Mesothelial cell of epicardium (in vitro differentiated cells): ENCODE measurements at places on chromosomes 12 and 14.

DNA sequence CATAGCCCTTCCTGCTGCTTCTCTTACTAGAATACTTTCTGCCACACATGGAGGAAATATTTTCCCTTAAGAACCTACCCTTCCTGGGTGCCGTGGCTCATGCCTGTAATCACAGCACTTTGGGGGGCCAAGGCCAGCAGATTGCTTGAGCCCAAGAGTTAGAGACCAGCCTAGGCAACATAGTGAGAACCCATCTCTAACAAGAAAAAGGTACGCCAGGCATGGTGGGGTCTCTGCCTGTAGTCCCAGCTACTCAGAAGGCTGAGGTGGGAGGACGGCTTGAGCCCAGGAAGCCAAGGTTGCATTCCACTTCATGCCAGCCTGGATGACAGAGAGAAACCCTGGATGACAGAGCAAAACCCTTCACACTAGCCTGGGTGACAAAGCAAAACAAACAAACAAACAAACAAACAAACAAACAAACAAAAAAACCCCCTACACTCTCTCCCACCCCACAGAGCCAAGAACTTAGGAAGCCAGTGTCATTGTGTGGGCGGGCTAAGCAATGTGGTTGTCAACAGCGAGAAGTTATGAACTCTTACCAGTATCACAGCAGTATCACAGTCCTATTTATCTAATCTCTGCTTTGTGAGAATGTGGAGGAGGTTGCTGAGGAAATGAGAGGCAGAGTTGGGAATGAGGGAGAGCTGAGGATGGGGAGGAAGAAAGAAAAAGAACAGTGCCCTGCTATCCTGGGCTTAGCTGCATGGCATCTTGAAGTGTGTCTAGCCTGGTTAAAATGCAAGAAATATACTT is 53.8 kb upstream of the CLEC14A start:
- no peak overlapping the region for H3K27ac ChIP-seq
- no peak overlapping the region for H3K4me3 ChIP-seq
- no peaks in the 10 kb centered on the region for H3K36me3 ChIP-seq
- H3K27me3 ChIP-seq: peaks cover 6% of the 10 kb centered on the region
- DNase-seq: no peak

- peaks cover 23% of the 10 kb centered on the region for H3K27me3 ChIP-seq
- H3K4me1 ChIP-seq: no peaks in the 10 kb centered on the region
- DNase-seq: no peak
- peaks cover 9% of the 10 kb centered on the region for H3K36me3 ChIP-seq
- no peak overlapping the region for H3K27ac ChIP-seq
- no peak overlapping the region for H3K4me3 ChIP-seq
Measured at GRCh38 chr12:97977870-97978405, 515.3 kb downstream of the RMST start.

DNA sequence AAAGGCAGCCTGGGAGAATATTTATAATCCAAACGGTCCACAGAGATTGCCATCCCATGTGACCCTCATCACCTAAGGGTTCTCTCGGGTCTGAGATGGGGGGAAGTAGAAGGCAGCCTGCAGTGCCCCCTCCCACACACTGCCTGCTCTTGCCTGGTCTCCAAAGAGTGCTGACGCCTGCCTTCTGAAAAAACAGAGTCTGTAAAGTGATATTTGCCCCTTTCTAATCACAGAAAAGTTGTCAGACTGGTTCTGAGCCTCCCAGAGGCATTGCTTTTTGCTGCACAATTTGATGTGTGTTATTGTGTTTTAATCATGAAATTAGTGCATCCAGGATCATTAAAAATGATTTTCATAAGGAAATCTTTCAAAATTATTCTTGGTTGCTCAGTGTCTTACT is 59.2 kb downstream of the TMEM30B start:
- no peak overlapping the region for H3K4me3 ChIP-seq
- H3K27me3 ChIP-seq: peaks cover 2% of the 10 kb centered on the region
- peak overlapping the region; percentile 65 for H3K27ac ChIP-seq
- H3K36me3 ChIP-seq: no peaks in the 10 kb centered on the region
- H3K4me1 ChIP-seq: peaks cover 83% of the 10 kb centered on the region

DNA sequence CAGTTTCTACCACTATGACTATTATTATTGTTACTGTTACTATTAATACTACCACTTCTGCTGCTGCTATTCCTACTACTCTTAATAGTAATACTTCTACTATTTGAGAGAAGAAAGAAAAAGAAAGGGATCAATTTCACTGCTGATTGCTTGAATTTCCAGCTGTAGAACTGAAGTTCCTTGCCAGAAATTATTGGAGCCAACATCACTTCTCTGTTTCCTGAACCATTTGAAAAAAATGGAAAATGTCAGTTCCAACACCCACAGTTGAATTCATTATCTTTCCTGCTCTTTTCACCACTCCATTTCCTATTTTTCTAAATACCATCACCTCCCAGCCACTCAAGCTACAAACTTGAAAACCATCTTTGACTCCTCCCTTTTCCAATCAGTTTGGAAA is 54.1 kb upstream of the PIK3C2G start:
- no peaks in the 10 kb centered on the region for H3K4me1 ChIP-seq
- no peak overlapping the region for H3K27ac ChIP-seq
- no peak for DNase-seq

GRCh38 chr12:124913474-124914391 is 717 bp downstream of the UBC start:
- H3K4me3 ChIP-seq: peak overlapping the region; percentile 99
- H3K27me3 ChIP-seq: no peaks in the 10 kb centered on the region
- H3K36me3 ChIP-seq: peaks cover 32% of the 10 kb centered on the region
- DNase-seq: peak; percentile 82

- H3K27ac ChIP-seq: no peak overlapping the region
- peaks cover 2% of the 10 kb centered on the region for H3K36me3 ChIP-seq
- no peaks in the 10 kb centered on the region for H3K4me1 ChIP-seq
- H3K27me3 ChIP-seq: no peaks in the 10 kb centered on the region
Measured at GRCh38 chr14:99515301-99516155, 34.3 kb downstream of the CCNK start.
